ENCODE measurements at places on chromosomes 13 and 19.

- no peak for DNase-seq
These were observed 338.1 kb downstream of the RFC3 start for GRCh38 chr13:34155931-34156607.

DNA sequence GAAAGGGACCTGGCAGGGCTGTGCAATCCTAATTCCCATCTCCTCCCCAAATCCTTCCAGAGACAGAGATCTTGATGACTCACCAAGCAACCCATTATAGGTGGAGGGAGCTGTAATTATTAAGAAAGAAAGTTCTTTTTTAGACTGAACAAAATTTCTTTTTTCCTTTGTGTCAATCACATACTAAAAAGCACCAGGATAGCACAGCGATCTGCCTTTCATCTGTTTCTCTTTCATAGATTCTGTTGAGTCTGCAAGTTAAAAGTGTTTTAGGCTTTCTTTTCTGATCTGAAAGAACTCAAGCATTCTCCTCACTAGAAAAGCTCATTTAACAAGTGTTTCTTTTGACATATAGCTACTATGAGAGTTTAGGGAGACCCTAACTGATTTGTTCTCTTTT, 222.8 kb downstream of the DCT start:
- no peak for DNase-seq

- DNase-seq: no peak
These were observed 1.4 kb downstream of the ACTN4 start for GRCh38 chr19:38648769-38649304.

DNA sequence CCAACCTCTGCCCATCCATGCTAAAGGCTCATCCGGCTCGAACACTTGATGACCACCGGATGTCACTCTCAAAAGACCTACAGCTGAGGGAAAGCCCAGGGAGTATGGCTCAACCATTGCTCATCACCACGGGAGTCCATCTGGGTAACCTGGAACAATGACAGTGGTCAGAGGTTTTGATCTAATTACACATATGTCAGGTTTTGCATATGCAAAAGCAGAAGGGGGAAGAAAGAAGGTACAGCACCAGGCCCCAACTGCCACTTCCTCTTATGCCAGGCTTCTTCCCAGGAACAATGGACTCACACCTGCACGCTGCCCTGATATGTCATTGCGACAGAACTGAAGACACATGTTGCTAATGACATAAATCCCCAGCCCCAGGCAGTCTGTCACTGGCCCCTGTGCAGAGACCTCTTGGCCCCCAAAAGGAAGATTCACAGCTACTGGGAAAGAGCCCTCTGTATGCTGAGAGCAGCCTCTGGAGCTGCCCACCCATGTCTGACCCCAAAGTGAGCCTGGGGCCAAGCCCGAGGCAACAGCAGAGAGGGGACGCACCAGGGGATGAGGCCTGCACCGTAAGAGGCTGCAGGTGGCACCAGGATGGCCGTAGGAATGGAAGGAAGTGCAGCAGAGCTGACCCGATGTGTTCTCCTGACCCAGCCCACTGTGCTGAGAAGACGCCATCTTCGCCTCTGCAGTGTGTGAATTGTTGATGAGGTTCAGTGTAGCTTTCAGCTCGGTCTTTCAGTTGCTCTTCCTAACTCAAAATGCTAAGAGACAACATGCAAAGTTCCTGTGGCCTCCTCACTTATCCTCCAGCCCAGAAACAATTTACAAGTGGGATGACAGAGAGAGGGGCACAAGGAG, 26.3 kb downstream of the EPS15L1 start:
- DNase-seq: peak; percentile 50

DNA sequence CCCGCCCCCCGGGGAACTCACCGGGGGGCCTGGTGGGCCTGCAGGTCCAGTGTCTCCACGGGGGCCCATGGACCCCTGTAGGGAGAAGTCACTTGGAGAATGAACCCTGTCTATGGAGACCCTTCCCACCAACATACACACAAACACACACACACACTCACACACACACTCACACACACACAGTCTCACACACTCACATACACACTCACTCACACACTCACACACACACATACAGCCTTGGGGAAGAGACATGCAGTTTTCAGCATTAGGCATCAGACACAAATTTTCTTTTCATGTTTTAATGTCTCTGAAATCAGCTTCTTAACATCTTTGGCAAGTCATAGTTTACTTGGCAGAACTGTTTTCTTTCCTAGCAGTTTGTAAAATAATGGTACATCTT, 31.0 kb upstream of the OLFM2 start:
- no peak for DNase-seq

- peak; percentile 0 for DNase-seq
These were observed 29.0 kb upstream of the NBEA start for GRCh38 chr13:34913040-34913439.

- no peak for DNase-seq
These were observed 3.2 kb upstream of the IFNL4 start for GRCh38 chr19:39251846-39252245.

DNA sequence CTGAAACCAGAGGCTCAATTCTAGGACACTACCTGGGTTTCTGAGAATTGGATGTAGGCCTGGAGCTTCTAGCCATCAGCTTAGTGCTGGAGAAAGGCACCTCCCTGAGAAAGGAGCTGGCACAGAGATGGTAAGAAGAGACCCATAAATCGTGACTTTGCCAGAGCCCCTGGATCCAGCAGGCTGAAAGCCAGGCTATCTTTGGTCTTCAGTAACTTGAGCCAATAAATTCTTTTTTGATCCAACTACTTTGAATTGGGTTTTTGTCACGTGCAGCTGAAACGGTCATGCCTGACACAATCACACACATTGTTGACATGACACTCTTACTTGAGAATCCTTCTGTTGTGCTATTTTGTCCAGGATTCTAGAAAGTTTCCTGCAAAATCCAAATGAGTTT, 103.4 kb downstream of the LHFPL6 start:
- DNase-seq: no peak

- DNase-seq: no peak
These were observed 224.1 kb downstream of the FGF9 start for GRCh38 chr13:21894703-21895699.

GRCh38 chr19:50531171-50531612, 17.5 kb upstream of the ASPDH start:
- DNase-seq: no peak

DNA sequence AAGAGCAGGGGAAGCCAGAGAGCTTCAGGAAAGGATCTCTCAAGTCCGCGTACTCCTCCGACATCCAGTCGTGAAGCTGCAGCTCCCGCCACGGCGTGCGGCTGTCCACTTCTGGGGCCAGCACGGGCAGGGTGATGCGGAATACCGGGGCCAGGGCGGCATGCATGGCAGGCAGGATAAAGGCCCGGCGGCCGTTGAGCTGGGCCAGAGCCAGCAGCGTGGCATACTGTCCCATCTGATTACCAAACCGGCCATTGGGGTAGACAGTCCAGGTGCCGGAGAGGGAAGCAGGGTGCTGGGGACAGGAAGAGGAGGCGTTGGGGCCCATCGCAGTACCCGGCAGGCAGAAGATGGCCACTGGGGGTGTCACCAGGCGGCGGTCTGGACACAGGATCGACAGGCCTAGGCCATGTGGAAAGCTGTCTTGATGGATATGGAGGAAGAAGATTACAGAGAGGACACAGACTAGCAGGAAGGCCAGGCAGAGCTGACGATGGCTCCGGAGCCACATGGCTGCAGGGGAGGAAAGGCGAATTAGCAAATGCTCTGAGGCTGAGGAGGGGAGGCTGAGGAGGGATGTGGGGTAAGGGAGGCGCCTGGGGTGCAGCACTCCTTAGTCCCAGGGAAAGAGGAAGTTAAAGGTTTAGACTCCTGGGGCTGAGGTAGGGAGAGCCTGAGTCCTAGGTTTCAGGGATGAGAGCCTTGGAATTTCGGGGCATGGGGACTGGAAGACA, 1.5 kb downstream of the FUT1 start:
- no peak for DNase-seq

DNA sequence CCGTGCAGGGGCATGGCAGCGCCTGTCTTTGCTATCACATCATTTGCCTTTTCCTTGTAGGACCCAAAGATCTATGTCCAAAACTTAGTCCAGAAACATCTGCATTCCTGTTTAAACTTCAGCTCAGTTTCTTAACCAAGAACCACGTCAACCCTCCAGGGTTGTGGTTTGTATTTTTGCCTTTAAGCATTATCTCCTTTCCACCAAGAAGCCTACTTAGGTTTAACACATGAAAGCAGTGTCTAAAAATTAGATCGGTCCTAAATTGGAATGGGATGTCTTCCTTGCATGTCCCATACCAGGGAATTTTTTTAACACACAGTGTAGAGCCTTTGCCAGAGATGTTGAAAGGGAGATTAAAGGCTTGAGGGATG, 38.8 kb downstream of the DHRS12 start:
- DNase-seq: no peak

- no peak for DNase-seq
These were observed 1.1 kb downstream of the TM6SF2 start for GRCh38 chr19:19271828-19272599.

GRCh38 chr13:95470574-95471366, 81.8 kb upstream of the CLDN10 start:
- no peak for DNase-seq

GRCh38 chr13:49791711-49792549, 552 bp downstream of the KPNA3 start:
- peak; percentile 12 for DNase-seq

DNA sequence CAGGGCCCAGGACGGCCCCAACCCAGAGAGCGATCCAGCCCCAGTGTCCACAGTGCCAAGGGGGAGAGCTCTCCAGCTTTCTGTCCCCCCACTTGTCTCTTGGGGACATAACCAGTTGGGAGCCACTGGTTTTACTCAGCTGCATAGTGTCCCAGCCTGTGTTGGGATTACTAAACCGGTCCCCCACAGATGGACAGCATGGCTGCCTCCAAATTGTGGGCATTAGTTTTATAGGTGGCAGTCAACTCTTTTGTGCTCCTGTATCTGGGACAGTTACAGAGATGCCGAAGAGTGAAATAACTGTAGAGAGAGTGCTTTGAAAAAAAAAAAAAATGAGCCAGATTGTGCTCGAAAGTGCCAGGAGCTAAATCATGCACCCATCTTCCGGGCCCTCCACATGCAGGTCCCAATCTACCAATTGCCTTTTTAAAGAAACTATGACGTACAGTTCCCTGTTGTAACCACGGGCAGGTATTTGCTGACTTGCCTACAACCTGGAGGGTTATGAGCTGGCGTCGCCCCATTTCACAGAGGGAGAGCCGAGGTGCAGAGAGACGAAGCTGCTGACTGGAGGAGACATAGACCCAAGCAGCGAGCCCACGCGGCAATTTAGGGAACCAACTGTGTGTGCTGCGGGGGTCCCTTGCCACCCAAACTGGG, 2.4 kb upstream of the NFIC start:
- DNase-seq: no peak

GRCh38 chr13:99393791-99394735, 86.9 kb upstream of the GPR183 start:
- DNase-seq: no peak

DNA sequence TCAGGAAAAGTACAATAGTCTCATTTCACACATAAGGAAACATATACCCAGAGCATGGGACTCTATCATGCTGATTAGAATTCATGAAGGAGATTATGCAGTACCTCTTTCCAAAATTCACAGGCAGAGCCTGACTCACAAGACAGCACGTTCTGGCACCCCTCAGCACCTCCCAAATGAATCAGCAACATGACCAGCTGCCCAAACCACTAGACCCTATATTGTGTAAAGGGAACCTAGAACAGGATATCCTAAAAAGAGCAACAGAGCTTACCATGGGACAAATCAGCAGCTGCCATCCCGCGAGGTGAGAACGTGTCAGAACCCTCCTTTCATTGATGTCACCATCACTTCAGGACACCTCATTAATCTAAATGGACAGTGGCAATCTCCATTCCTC, 2.5 kb downstream of the ZNF426 start:
- no peak for DNase-seq

GRCh38 chr13:43294412-43294811, 271.0 kb downstream of the DNAJC15 start:
- DNase-seq: no peak

DNA sequence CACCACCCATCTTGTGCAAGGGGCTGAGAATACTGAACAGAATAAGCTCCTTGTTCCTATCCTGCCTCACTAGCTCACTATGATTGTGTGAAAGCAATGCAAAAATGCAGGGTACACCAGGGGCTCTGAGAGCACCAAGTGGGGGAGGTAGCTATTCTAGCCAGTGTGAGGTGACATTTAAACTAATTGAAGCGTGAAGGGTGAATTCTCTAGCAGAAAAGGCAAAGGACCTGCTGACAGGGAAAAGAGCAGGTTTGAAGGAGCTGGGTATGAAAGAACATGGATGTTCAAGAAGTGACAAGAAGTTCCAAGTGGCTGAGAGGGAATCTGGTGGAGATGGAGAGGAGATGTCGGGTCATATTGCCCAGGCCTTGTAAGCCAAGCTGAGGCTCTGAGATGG, 64.2 kb downstream of the SIAH3 start:
- no peak for DNase-seq

DNA sequence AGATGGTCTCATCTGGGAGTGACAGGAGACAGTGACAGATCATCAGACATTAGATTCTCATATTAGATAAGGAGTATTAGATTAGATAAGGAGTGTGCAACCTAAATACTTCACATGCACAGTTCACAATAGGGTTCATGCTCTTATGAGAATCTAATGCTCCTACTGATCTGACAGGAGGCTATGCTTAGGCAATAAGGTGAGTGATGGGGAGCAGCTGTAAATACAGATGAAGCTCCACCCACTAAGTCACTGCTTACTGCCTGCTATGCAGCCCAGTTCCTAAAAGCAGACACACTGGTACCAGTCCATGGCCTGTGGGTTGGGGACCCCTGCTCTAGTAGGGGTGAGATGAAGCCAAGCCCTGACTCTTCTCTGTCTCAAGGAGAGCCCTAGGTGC, 10.0 kb upstream of the IGFL3 start:
- no peak for DNase-seq

DNA sequence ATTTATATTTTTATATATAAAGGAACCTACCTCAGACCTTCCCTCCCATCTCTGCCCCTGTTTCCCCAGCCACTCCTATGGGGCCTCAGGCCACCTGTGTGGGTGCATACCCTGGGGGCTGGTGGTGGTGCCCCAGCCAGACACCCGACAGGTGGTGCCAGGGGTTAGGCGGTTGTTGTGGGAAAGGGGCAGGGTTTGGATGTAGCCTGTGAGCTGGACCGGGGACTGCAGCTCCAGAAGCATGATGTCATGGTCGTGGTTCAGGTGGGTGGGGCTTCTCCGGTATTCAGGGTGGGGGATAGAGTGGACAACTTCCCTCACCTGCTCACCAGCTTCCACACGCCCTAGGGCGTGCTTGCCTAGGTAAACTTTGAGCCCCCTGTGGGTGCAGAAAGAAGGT, 5.2 kb downstream of the KLK13 start:
- DNase-seq: no peak

- DNase-seq: no peak
These were observed 86.1 kb downstream of the FLT1 start for GRCh38 chr13:28408863-28409262.
